ENCODE measurements at places on chromosomes 2 and 18.

GRCh38 chr2:1756456-1756855, 12.1 kb upstream of the PXDN start:
- no peak for DNase-seq

DNA sequence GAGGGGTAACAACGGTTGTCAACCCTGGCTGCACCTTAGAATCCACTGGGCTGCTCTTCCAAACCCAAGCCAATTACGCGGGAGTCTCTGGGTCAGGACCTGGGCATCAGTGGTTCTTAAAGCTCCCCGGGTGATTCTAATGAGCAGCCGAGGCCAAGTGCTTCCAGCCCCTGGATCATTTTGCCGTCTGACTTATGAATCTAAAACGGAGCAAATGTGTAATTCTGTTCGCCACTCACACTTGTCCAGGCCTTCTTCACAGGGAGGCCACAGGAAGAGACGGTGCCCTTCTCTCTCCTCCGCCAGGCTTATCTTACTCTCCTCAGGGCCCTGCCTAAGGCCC, 78.5 kb downstream of the MCFD2 start:
- DNase-seq, result no peak

DNA sequence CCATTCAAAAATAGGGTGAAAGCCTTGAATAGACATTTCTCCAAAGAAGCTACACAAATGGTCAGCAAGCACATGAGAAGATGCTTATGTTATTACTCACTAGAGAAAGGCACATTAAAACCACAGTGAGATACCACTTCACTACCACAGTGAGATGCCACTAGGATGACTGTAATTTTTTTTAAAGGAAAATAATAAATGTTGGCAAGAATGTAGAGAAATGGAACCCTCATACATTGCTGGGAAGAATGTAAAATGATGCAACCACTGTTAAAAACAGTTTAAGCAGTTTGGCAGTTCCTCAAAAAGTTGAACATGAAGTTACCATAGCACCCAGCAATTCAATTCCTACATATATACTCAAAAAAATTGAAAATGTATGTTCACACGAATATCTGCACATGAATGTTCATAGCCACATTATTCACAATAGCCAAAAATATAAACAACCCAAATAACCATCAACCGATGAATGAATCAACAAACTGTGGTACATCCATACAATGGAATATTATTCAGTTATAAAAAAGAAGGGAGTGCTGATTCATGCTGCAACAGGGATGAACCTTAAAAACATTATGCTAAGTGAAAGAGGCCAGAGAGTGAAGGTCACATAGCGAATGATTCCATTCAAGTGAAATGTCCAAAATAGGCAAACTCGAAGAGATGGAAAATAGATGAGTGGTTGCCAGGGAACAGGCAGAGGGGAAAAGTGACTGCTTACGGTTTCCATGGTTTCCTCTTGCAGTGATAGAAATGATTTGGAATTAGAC, 156.2 kb upstream of the NDUFV2 start:
- DNase-seq, result no peak

GRCh38 chr2:216866515-216867095, 6.7 kb upstream of the TNP1 start:
- DNase-seq, result no peak

DNA sequence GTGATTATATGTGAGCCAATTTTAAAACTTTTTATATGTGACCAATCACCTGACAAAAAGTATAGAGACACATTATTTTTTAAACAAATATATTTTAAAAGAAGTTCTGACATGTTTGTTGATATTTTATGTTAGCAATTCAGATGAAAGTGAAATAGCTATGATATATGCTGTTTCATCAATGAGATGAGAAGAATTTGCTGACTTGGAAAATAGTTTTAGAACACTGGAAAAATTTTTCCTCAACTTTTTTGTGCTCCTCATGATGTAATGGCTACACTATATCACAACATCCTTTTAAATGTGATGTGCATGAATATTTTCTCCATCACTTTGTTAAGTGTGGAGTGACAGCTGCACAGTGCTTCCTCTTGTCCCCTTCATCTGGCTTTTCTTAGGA, 434.0 kb downstream of the PLCL1 start:
- DNase-seq, result no peak

- DNase-seq, result no peak
These were observed 441.7 kb upstream of the SOX11 start for GRCh38 chr2:5250482-5250881.

DNA sequence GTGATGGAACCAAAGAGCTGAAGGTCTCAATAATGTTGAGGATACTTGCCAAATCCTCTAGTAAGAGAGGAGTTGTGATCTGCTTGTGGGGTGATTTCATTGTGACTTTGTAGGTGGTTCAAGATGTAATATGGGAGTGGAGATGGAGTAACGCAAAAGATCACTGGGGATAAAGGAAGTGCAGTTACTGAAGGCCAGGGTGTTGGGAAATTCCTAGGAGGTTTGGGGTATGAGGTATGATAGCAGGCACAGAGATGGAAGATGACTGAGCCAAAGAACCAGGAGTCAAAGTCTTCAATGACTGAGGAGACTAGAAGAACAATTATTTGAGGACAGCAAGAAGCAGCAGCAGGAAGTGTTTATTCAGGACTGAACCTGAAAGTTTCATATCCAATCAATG, 222.6 kb downstream of the NCKAP5 start:
- DNase-seq, result no peak

- no peak for DNase-seq
These were observed at the start of gene TXNDC2 for GRCh38 chr18:9885170-9886004. TSS of gene TXNDC2 (plus strand) at chr18:9885973. CDS start at chr18:9886681, 708 bp downstream.

- no peak for DNase-seq
These were observed 445 bp downstream of the PRPF40A start for GRCh38 chr2:152716805-152717227.

DNA sequence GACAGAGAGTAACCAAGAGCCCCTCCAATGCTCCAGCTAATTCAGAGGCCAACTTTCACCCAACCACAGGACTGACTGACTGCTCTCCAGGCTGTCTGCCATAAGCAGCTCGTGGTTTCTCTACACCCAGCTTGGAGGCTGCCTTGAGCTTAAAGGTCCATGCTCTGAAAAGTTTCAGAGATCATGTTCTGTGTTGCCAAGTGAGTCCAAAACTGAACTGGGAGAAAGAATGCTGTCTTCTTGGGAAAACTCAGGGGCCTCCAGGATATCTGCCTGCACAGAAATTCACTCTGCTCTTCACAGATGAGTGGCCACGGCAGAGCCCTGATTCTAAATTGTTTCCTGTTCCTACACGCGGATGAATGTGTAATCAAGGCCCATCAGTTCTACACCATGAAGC, 51.1 kb downstream of the LPIN2 start:
- no peak for DNase-seq

- DNase-seq, result no peak
These were observed 202.7 kb upstream of the SLC14A2 start for GRCh38 chr18:45412577-45412976.

DNA sequence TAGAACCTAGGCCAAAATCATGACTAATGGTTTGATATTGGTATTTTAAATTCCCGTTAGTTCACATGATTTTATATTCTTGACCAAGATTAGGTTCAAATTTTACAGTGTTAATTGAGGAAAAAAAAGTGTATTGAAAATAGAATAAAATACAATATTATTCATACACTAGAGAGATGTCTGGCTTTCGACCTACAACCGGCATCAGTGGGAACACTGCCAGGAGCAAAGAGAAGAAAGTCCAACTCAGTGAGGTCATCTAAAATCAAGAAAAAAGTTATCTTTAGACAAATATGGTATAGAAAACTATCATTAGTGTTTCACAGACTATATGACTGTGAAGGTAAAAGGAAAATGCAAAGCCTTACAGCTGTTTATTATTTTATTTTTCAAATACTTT, 81.5 kb downstream of the PIGN start:
- DNase-seq, result no peak

GRCh38 chr18:62518460-62519375, 4.1 kb upstream of the ZCCHC2 start:
- no peak for DNase-seq

- no peak for DNase-seq
These were observed 207.8 kb downstream of the ACKR3 start for GRCh38 chr2:236777408-236777807.

GRCh38 chr2:172276961-172277360, 150.4 kb upstream of the ITGA6 start:
- no peak for DNase-seq

GRCh38 chr2:110115291-110116032, at the start of gene MALL:
TSS of gene MALL (minus strand) at chr2:110115822. CDS start at chr2:110115792, 30 bp downstream.
- DNase-seq, result no peak

DNA sequence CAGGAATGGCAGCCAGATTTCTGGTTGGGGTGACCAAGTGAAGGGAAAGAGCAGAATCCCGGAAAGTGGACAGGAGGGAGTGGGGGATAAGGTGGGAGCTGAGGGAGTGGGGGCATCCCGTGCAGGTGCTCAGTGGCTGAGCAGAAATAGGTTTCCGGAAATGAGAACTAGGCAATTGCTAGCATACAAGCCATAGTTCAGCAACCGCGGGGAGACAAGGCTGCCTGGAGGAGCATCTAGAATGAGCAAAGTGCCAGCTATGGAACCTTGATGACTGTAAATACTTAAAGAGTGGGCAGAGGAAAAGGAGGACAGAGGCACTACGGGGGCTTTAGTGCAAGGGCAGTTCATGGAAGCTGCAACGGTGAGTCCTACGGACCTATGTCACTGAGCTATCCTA, 220.2 kb downstream of the BCL11A start:
- DNase-seq, result no peak

DNA sequence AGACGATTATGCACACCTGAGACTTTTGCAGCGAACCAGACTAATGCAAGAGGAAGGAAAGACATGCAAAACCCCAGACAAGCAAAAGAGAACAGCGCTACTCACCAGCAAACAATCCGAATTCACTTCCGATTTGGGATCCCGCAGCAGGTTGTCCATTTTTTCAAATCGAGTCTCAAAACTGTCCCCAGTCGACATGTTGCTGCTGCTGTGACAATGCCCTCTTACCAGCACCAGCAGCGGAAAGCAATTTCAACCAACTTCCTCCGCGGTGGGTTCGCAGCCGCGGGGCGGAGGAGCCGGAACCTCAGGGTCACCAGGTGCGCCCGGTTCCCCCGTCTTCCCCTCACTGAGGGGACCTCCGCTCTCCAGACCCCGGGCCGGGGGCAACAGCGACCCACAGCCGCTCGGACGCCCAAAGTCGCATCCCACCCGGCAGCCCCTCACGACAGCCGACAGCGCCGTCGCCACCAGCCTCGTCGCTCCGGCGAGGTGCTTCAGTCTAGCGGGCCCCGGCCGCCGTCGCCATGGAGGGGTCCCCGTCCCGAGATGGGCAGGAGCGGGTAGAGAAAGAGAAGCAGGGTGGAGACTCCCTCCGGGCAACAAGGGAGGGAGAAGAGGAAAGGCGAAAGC, 784 bp downstream of the ROCK1 start:
- DNase-seq, result peak; percentile 32

GRCh38 chr2:18597618-18598017, 8.2 kb upstream of the NT5C1B start:
- DNase-seq, result no peak

DNA sequence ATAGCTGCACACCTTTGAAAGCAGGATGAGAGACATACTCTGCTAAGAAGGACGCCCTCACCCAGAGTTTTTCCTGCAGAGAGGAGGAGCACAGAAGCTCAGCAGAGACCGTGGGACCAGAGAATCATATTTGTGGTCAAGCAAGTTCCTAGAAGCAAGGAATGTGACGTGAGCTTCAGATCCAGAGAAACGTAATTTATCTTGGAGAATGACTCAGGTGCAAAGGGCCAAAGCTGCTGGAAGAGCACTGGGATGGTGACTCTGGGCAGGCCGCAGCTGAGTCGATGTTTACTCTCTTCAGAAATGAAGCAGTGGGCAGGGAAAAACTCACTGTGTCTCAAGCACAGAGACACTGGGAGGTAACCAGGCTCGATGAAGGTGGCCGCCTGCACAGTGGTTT, 50.1 kb upstream of the IGFBP2 start:
- DNase-seq, result no peak

DNA sequence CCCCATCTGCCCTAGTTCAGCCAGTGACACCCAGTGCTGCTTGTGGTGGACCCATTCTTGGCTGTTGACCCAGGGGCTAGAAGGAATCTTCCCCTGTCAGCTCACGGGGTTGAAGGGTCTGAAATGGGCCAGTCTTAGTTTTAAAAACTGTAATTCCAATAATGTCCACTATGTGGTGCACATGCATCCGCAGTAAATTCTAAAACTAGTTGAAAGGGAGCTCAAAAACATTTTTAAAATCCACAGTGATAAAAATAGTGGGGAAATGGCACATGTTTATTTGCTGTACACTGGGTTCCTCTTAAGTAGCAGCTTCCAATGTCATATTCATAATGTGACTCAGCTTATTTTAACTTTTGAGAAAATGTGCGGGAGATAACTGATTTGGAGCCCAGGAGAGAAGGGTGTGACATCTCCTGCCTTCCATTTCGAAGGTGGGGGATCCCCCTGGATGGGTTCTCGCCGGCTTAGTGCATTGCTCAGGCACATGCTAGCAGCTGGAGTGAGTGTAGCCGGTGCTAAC, 32.8 kb downstream of the GRHL1 start:
- DNase-seq, result no peak

Measured in stimulated activated CD4-positive, alpha-beta T cell treated with anti-CD3 and anti-CD28 coated beads, Interleukin-1b, Interleukin-23, amount 100 ng/mL, for 1 hour (primary cell).